ENCODE measurements at places on chromosomes 4 and X.

- no peak for DNase-seq
Observed at GRCh38 chrX:45755703-45756102, 555.0 kb upstream of the DIPK2B start.

DNA sequence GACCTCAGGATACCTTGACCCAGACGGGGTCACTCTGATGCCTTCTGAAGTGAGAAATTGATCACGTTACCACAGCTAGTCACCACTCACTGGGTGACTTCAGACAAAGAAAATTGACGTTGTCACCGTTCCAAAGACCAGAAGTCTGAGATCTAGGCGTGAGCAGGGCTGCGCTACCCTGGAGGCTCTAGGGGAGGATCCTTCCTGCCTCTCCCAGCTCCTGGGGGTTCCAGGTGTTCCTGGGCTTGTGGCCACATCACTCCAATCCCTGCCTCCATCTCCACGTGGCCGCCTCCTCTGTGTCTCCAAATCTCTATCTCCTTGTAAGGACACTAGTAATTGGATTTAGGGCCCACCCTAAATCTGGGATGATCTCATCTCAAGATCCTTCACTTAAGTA lies 48.9 kb upstream of the CD99 start:
- no peak for DNase-seq

DNA sequence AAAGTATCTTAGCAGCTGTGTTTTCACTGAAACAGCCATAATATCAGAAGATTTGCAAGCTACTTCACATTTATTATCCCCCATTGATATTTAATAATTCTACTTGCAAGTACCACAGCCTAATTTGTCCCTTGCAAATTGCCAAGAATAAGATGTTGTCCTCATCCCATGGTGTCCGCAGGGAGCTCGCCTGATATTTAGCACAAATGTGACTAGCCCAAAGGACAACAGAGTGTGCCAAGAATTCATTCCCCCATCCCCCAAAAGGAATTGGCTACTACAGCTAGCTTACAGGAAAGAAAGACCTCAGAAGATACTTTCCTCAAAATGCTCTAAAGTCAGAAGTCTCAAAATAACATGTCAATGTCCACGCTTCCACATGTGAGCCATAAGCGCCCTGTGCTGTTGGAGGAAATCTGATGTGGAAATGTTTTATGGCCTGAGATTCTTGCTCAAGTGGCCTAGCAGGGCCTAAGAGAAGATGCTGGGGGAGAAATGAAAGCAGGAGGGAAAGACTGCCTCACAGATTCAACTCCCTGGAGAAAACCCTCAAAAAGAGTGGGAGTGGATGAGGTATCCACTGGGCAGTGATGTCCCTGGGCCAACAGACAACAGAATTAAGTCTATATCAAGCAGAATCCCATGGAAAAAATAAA lies 111.4 kb downstream of the SH3KBP1 start:
- no peak for DNase-seq

GRCh38 chr4:124931050-124931449 lies 218.5 kb upstream of the ANKRD50 start:
- DNase-seq: no peak

- no peak for DNase-seq
Observed at GRCh38 chr4:152424396-152424795, 111.5 kb downstream of the FBXW7 start.

- DNase-seq: no peak
Observed at GRCh38 chr4:144646523-144647094, 653 bp downstream of the HHIP start.

GRCh38 chr4:1365271-1366178 lies 18.5 kb downstream of the UVSSA start:
- no peak for DNase-seq

- no peak for DNase-seq
Observed at GRCh38 chr4:182932651-182933050, 15.5 kb upstream of the DCTD start.

DNA sequence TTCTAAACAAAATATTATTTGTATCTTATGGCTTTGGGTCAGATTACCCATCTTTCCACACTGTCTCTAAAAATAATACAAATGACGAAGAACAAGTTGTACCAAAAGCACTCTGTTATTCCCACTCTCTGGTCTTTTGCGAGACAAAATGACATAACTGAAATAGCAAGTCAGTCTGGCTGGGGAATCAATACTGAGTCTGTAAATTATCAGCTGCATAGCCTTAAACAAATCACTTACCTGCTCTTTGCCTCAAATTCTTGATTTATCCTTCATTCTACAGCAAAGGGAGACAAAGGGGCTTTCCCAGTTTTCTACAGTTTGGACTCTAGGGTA lies 40.9 kb downstream of the SOWAHB start:
- no peak for DNase-seq

- no peak for DNase-seq
Observed at GRCh38 chrX:10952619-10953018, 158.5 kb upstream of the HCCS start.

- DNase-seq: no peak
Observed at GRCh38 chr4:100424376-100424775, 93.4 kb downstream of the EMCN start.

DNA sequence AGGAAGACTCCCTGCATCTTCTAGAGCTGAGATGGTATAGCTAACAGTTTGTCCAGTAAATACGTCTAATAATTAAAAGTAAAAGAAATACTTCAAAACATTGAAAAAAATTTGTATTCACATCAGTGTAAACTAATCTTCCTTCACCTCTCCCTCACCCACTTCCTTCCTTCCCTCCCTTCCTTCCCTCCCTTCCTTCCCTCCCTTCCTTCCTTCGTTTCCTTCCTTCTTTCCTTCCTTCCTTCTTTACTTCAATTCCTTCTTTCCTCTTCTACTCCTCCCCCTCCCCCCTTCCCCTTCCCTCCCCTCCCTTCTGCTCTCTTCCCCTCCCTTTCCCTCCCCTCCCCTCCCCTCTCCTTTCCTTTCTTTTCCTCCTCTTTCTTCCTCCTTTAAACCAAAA lies 103.7 kb downstream of the POU4F2 start:
- no peak for DNase-seq

DNA sequence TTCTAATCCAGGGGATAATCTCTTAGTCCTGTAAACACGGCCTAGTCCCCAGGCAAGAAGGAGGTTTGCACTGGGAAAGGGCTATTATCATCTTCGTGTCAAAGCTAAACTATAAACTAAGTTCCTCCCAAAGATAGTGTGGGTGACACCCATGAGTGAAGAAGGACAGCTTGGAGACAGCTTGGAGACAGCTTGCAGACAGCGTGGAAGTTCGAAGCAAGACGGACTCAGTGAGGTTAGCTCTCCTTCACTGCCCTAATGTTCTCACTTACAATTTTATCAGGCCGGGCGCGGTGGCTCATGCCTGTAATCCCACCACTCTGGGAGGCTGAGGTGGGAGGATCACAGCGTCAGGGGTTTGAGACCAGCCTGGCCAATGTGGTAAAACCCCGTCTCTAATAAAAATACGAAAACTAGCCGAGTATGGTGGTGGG lies 19.2 kb upstream of the PLCXD1 start:
- no peak for DNase-seq

DNA sequence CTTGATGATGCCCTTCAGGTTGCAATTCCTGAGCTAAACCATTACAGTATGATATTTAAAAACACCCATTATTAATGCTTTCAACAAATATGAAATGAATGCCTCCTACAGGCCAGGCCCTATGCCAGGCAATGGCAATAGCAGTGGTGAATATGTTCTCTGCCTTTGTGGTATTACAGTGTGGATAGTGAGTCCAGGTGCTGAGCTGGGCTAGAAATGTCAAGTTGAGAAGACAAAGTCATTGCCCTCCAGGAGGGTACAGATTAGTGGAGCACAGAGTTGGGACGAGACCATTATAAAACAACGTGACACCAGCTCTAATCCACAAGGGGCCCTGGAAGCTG lies 81.9 kb downstream of the RBM47 start:
- DNase-seq: no peak

GRCh38 chr4:1403177-1403583 lies 3.1 kb downstream of the NKX1-1 start:
- no peak for DNase-seq

DNA sequence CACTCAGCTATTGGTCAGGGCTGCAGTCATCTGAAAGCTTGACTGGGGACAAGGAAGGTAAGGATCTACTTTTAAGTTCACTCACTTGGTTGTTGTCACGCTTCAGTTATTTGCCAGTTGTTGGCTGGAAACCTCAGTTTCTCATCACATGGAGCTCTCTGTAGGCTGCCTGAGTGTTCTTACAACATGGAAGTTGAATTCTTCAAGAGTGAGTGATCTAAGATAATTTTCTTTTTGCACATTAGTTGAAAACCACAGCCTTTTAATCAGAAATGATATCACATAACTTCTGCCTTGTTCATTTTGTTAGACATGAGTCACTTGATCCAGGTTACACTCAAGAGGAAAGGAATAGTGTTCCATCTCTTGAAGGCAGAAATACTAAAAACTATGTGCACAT lies 552.7 kb downstream of the RAPGEF2 start:
- DNase-seq: no peak

DNA sequence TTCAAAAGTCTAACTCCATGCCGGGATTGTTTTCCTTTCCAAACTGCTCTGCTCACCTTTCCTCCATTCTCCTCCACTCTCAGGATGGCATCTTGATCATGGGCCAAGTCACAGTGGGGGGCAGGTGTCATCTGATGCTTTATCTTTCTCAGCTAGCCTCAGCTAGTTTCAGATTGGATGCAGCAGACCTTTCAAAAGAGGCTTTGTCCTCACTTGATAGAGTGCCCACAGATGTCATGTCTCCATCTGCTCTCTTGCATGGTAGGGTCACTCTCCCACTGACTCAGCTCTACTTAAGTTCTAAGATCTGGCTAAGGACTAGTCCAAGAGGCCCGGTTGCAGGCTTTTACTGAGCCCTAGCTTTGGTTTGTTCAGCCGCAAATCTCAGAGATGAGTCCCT lies 341.8 kb upstream of the GALNT7 start:
- DNase-seq: no peak

DNA sequence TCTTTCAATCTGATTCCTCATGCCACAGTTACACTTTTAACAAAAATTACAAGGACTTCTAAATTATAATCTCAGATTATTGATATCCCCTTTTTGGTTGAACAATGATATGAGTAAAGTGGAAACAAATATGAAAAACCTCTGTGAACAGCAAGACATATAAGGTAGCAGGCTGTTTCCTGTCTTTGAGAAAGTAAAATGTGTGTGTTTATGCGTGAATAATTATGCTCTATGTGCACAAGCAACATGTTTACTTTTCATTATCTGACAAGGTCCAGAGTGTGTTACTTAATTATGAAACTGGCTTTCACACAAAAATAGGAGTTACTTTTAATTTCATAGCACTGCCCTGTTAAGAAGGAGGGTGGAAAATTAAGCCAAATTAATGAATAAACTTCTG lies 43.1 kb downstream of the DDIT4L start:
- DNase-seq: no peak

DNA sequence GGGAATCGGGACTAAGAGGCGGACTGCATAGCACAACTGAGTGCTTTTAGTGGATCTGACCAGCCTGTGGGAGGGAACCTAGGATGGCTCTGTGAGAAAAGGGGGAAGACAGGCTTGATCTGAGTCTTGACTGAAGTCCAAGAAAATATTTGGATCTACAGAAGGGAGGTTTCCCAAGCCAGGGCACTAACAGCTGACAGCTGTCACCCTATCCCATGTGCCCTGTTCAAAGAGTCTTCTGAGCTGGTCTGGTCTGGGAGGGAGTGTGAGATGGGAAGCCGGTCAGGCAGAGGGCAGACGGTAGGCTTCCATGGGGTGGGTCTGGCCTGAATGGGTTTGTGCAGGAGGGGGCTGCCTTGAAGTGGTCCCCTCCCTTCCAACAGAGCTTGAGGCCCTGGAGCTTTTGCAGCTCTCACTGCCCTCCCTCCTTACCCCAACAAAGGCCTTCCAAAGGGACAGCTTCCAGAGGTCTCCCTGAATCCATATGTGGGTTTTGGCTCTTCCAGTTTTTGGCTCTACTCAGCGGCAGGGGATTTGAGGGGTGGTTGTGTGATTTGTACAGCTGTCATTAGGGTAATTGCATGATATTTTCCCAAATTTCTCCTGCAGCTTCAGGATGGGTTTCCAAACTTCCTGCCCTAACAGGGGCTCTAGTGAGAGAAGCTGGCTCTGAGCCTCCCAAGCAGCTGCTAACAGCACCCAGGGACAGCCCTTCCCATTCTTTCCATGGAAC lies 643.7 kb downstream of the BCOR start:
- DNase-seq: no peak

DNA sequence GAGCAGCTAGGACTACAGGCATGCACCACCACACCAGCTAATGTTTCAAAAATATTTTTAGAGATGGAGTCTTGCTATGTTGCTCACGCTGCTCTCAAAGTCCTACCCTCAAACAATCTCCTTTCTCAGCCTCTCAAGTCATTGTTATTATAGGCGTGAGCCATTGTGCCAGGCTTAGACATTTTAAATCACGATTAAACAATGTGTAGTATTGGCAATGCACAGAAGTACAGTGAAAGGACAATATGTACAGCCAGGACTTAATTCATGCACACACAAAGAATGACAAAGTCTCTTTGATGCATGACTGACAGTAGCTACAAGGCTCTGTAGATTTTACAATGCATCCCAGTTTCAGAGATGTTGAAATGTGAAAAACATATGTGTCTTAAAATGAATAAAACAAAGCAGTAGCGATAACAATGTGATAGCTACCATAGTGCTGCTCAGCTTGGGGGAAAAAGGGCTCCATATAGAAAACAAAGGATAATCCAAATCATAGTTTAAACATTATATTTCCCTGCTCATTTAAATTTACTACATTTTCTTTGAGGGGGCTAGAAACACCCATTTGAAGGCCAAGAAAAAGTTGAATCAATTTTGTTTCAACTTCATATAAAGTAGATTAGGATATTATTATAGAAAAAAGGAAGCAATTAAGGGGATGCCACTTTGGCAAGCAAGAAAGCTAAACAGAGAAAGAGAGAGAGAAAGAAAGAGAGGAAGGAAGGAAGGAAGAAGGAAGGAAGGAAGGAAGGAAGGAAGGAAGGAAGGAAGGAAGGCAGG lies 272.4 kb upstream of the SMIM31 start:
- DNase-seq: no peak

- no peak for DNase-seq
Observed at GRCh38 chr4:52957835-52958631, 95.9 kb downstream of the RASL11B start.

DNA sequence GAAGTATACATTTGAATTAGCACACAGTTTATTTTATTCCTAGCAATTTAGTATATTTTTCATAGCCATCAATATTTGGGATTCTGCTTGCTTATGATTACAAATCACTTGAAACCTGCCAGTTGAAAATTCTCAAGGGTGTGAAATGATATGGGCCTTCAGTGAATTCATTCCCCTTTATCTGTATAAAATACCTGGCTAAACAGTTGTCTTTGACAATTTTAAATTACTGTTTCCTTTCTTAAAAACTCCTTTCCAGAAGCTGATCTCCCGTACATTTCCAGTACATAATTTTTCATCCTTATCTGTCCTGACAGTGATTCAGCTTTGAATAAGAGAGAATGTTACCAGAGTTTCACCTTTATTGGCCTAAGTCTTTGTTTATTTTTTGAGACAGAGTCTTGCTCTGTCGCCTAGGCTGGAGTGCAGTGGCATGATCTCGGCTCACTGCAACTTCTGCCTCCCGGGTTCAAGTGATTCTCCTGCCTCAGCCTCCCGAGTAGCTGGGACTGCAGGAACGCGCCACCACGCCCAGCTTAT lies 13.9 kb downstream of the ATP7A start:
- no peak for DNase-seq

GRCh38 chr4:142913034-142913433 lies 66.9 kb upstream of the INPP4B start:
- no peak for DNase-seq
